ENCODE measurements at places on chromosomes 1 and 21. TPM values are rescaled to one million over a fixed set of nuclear protein-coding genes. Genes with fewer than 3 reads are reported as not detected.

GRCh38 chr1:999725-1000356 is at the start of gene HES4:
TSS of gene HES4 (minus strand) at chr1:1000097. CDS start at chr1:999973, 124 bp downstream.
- no peak for DNase-seq

- no peak for DNase-seq
These were observed 125.5 kb upstream of the SERBP1 start for GRCh38 chr1:67555461-67556296.

ACTL8 gene
- polyA plus RNA-seq: not detected

KDF1 gene
- not detected for polyA plus RNA-seq

ETS2 gene
- polyA plus RNA-seq: 3.9 TPM

Data from GM12878 (cell line).